Right renal cortex interstitium (tissue), 3 donors: ENCODE measurements at places on chromosomes 4 and X. TPM values are rescaled to one million over a fixed set of nuclear protein-coding genes. Genes with fewer than 3 reads are reported as not detected.

Gene MSANTD1
- 0.35 TPM for polyA plus RNA-seq

Gene PLXNB3
- polyA plus RNA-seq, result 1.7 TPM

- no peak for DNase-seq
Measured at GRCh38 chr4:2931512-2932301, 31.5 kb downstream of the NOP14 start.

GRCh38 chr4:10048941-10049697 lies 27.8 kb upstream of the SLC2A9 start:
- DNase-seq, result no peak

- no peak for DNase-seq
Measured at GRCh38 chrX:72097098-72097497, 34.6 kb downstream of the RTL5 start.

GRCh38 chr4:125492957-125493356 lies 178.2 kb downstream of the FAT4 start:
- no peak for DNase-seq

Gene TMEM156
- 4.9 TPM for polyA plus RNA-seq

GRCh38 chr4:4843635-4844291 lies 15.7 kb upstream of the MSX1 start:
- no peak for DNase-seq

GRCh38 chrX:119236623-119237561 lies 807 bp downstream of the PGRMC1 start:
- no peak for DNase-seq

Gene RASGEF1B
- polyA plus RNA-seq, result 11.2 TPM

DNA sequence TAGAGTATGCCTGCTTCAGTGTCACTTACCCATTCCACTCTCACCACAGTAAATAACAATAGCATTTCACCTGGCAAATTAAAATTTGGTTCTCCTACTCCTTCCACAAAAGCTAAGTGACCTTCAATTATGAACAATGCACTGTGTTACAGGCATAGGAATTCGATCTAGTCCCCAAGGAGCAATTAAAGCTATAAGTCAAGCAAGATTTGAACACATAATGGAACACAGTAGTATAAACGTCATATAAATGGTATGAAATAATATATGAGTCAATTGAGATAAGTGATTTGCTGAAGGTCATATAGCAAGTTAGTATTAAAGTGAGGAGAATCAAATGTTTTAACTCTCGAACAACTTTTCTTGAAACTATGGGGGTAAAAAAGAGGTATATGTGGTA lies 65.8 kb downstream of the ARAP2 start:
- no peak for DNase-seq

DNA sequence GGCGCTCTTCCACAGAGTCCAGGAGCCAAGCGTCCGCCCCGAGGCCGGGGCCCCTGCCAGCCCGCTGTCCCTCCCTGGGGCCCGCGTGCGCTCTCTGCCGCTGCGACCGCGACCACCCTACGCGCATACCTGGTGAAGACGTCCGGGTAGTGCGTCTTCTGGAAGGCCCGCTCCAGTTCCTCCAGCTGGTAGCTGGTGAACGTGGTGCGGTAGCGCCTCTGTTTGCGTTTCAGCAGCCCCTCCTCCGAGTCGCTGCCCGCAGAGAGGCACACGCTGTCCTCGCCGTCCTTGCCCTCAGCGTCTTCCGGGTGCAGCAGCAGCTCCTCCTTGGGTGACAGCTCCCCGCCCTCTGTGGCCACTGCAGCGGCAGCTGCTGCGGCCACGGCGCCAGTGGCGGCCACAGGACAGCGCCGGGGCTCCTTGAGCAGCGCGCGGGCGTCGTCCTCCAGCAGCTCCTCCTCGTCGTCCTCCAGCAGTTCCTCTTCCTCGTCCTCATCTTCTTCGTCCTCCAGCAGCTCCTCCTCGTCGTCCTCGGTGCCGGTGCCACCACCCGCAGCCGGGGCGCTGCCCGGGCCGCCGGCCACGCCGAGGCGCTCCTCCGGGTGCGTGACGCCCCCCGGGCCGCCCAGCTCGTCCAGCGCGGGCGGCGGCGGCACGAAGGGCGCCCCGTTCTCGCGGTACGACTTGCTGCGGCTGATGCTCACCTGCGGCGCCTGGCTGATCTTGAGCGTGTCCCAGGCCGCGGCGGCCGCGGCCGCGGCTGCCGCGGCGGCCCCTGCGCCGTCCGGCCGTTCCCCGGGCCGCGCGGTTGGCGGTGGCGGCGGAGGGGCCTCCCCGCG lies 2.8 kb downstream of the ARX start:
- DNase-seq, result no peak

GRCh38 chrX:108485960-108486359 lies 46.3 kb downstream of the COL4A5 start:
- no peak for DNase-seq

GRCh38 chr4:94959307-94959706 lies 201.6 kb downstream of the BMPR1B start:
- no peak for DNase-seq

DNA sequence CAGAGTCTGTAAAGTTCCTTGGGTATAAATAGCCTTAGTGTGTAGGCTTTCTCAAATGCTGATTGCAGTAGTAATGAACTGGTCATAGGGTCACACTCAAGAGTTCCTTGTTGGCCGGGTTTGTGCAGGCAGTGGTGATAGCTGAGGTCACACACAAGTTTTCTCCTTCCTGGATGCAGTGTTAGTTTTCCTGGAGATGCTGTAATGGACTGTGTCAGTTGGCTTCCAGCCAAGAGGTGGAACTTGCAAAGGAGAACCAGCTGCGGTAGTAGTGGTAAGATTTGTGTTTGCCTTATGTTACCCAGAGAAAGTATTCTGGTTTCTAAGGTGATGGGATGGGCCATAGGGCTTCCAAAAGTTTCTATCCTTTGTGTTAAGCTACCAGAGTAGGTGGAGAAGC lies 409.8 kb upstream of the FRG1 start:
- no peak for DNase-seq

GRCh38 chrX:107894038-107894437 lies 68.4 kb downstream of the MID2 start:
- peak; percentile 6 for DNase-seq

DNA sequence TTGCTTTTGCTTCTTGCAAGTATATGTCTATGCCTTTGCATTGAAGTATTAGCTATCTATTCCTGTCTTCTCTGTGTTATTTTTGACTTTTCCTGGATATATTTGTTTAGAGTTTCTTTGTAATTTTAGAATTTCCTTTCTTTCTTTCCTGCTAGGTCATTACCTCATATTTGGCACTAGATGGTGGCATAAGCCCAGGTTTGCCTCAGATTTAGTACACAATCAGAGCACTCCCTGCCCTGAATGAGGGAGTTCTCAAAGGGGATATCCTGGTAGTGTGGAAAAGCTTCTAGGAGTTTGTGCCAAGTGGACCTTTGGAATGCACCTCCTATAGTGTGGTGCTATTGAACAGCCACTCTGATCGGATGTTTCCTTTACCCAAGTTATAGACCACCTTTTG lies 181.6 kb downstream of the UGT8 start:
- DNase-seq, result no peak

Gene ASIC5
- polyA plus RNA-seq, result 0.07 TPM

DNA sequence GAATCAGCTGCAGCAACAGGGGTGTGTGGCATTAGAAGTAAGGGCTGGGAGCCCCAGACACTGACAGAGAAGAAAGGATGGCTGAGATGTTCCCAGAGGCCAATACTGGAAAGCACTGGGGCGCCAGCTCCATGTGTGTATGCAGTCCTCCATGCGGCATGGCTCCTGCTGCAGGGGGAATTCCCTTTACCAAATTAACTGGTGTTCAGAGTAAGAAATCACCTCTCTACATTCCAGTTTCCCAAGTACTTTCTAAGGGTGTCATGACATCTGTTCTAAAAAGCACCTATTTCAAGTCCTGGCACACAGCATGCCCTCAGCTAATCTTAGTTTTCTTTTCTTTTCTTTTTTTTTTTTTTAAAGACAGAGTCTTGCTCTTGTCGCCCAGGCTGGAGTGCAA lies 98.0 kb downstream of the MAML3 start:
- DNase-seq, result no peak

Gene SH3TC1
- 22.3 TPM for polyA plus RNA-seq

DNA sequence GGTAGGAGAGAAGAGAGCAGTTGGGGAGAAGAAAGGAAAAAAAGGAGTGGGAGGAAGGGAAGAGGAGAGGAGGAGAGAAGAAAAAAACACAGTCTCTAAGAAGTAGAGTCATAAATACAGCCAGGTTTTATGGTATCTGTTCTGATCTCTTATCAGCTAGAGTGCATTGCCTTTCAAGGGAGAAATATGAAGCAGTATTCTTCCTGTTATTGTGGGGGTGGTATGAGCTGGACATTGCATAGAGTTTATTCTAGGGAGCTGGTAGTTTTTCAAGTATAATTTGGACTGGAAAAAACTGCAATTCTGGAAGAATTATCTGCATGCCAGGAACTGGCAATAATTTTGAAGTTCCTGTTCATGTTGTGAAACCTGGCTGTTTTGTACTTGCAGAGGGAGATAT lies 54.9 kb upstream of the TAB3 start:
- no peak for DNase-seq

GRCh38 chrX:30495468-30495867 lies 82.1 kb downstream of the TASL start:
- no peak for DNase-seq

Gene ETNPPL
- polyA plus RNA-seq, result 0.28 TPM

Gene REPS2
- 18.4 TPM for polyA plus RNA-seq

Gene PASD1
- polyA plus RNA-seq, result not detected

Gene AKAP14
- polyA plus RNA-seq, result 0.37 TPM

DNA sequence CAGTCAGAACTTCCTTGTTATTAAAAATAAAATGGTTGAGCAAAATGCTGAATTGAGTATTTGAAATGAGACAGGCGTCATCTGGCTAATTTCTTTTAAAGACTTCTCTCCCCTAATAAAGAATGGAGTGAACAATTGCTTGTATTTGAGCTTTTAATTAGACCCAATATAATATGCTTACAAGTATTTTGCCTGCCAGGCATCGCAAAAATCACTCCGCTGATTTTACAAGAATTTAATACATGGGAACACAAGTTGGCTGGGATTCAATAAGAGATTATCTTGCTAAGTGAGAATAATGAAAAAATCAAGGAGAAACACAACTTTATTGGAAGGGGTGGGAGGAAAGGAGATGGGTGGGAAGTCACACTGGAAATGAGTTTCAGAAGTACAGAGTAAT lies 52.3 kb downstream of the KLF3 start:
- no peak for DNase-seq

Gene SOD3
- polyA plus RNA-seq, result 10.0 TPM

GRCh38 chr4:54473798-54474197 lies 184.0 kb upstream of the KIT start:
- DNase-seq, result no peak

- no peak for DNase-seq
Measured at GRCh38 chr4:124879195-124879594, 166.7 kb upstream of the ANKRD50 start.

DNA sequence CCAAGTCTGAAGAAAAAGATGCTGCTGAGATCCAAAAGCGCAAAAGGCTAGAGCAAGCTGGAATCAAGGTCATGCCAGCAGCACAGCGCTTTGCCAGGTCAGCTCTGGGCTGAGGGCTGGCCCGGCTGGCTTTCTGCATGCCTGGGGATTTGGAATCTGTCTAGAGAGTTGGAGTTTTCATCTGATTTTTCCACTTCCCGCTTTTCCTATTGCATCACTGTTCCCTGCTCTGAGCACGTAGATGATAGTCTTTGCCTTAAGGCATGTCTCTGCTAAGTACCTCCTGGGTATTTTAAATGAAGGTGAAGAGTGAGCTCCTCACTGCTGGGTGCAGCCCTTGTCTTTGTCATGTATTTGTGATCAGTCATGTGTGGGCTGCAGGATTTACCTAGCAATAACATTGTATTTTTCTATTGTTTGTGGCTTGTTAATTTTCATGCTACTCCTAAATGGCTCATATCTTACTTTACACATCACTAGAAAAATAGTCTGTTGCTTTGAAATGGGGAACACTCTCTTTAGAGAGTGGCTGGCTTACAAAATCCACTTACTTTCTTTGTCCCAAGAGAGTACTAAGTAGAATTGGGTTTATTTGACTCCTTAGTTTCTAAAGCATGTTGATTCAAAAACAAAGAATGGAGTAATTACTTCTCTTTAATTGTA lies 82.8 kb downstream of the LIMCH1 start:
- no peak for DNase-seq
